ENCODE measurements at places on chromosomes 7 and 10. TPM values are rescaled to one million over a fixed set of nuclear protein-coding genes. Genes with fewer than 3 reads are reported as not detected.

IQUB gene
- 1.2 TPM for total RNA-seq

RBP3 gene
- not detected for total RNA-seq

HOXA10 gene
- total RNA-seq, result 4.9 TPM

ORC5 gene
- total RNA-seq, result 22.8 TPM

ZCWPW1 gene
- 2.7 TPM for total RNA-seq

SLC29A4 gene
- total RNA-seq, result 79.6 TPM

SUN1 gene
- total RNA-seq, result 146 TPM

PRR15 gene
- total RNA-seq, result 36.0 TPM

HMX2 gene
- 0.19 TPM for total RNA-seq

MTERF1 gene
- total RNA-seq, result 13.1 TPM

FRAT2 gene
- 36.4 TPM for total RNA-seq

HOXA2 gene
- total RNA-seq, result 26.8 TPM

VWDE gene
- 1.0 TPM for total RNA-seq

NKX1-2 gene
- 0.48 TPM for total RNA-seq

PDE6C gene
- total RNA-seq, result not detected

CHN2 gene
- total RNA-seq, result 34.0 TPM

NPSR1 gene
- total RNA-seq, result not detected

NEUROD6 gene
- not detected for total RNA-seq

CPA4 gene
- 17.4 TPM for total RNA-seq

GRID2IP gene
- total RNA-seq, result 1.6 TPM

SFTPA1 gene
- 0.22 TPM for total RNA-seq

DGKI gene
- total RNA-seq, result 1.8 TPM

SLC29A3 gene
- total RNA-seq, result 8.8 TPM

GNGT1 gene
- total RNA-seq, result not detected

KLF14 gene
- 0.55 TPM for total RNA-seq

All from type B pancreatic cell (in vitro differentiated cells).